ENCODE measurements at places on chromosomes 2 and 18. TPM values are rescaled to one million over a fixed set of nuclear protein-coding genes. Genes with fewer than 3 reads are reported as not detected.

IL1R2 gene
- total RNA-seq = 0.47 TPM

RAPGEF4 gene
- total RNA-seq = 0.69 TPM

SCN3A gene
- total RNA-seq = not detected

UGT1A4 gene
- not detected for total RNA-seq

CTAGE1 gene
- not detected for total RNA-seq

LRRC30 gene
- not detected for total RNA-seq

LRRTM1 gene
- not detected for total RNA-seq

BABAM2 gene
- 32.8 TPM for total RNA-seq

MYCN gene
- not detected for total RNA-seq

KCNJ3 gene
- not detected for total RNA-seq

CROCC2 gene
- total RNA-seq = not detected

DNA sequence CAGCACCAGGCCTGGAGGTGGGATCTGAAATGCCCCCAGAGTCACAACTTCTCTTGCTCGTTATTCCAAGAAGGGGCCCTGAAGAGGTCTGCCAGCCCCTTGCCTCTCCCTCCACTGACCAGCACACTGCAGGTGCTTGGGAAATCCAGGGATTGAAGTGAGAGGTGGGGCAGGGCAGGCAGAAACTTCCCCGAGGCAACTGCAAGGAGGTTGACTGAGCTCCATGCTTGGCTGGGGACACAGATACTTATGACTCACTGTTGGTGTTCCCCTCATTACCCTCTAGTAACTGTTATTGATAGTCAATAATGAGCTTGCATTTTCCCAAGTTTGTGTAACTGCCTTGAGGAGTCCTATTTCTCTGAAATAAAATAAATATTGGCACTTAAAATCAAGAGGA lies 47.5 kb downstream of the MARCO start:
- no peaks in the 10 kb centered on the region for H3K36me3 ChIP-seq
- H3K27ac ChIP-seq = no peak overlapping the region
- no peak overlapping the region for H3K4me3 ChIP-seq
- no peaks in the 10 kb centered on the region for H3K27me3 ChIP-seq
- no peak for DNase-seq

DNA sequence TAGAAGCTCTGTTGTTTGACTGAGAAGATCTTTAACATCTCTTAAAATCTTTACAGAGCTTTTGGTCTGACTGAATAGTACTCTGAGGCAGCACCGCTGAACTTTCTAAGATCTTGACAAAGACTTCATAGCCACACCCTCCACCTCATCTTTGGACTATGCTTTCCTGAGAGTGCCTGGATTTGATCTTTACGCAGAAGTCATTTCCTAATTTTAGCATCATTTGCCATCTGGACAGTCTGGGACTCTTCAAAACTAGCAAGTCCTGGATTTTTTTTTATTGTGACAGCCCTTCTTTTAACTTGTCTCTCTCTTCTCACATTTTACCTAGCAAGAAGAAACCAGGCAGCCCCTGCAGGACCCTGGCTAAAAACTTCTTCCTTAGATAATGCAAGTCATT lies 188.8 kb downstream of the CTIF start:
- H3K4me1 ChIP-seq = no peaks in the 10 kb centered on the region
- H3K4me3 ChIP-seq = no peak overlapping the region
- no peaks in the 10 kb centered on the region for H3K36me3 ChIP-seq
- no peak for DNase-seq
- H3K27me3 ChIP-seq = no peaks in the 10 kb centered on the region

- H3K4me3 ChIP-seq = no peak overlapping the region
- H3K4me1 ChIP-seq = no peaks in the 10 kb centered on the region
- DNase-seq = no peak
- no peak overlapping the region for H3K27ac ChIP-seq
Measured at GRCh38 chr18:54257015-54257414, 12.3 kb upstream of the POLI start.

- no peaks in the 10 kb centered on the region for H3K36me3 ChIP-seq
- H3K27me3 ChIP-seq = no peaks in the 10 kb centered on the region
- no peak overlapping the region for H3K4me3 ChIP-seq
- H3K4me1 ChIP-seq = no peaks in the 10 kb centered on the region
- DNase-seq = no peak
- no peak overlapping the region for H3K27ac ChIP-seq
Measured at GRCh38 chr18:28095041-28095440, 81.9 kb downstream of the CDH2 start.

DNA sequence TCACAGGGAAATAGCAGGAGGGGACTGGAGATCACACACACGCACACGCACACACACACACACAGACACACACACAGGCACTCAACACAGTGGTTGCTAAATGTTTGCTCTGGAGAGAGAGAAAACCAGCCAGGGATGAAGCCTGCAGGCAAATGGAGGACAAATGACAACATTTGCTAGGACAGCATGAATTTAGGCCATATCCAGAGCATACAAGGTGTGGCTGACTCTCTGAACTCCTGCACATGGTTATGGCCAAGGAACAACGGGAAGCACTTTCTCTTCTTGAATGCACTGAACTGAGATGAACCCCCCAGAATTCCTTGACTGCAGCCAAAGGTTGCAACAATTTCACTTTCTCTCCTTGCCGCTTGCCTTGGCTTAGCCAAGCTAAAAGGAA lies 230.0 kb upstream of the RASGRP3 start:
- no peak for DNase-seq
- no peak overlapping the region for H3K27ac ChIP-seq
- H3K4me1 ChIP-seq = no peaks in the 10 kb centered on the region

GRCh38 chr18:53764086-53764485 lies 460.4 kb downstream of the MBD2 start:
- H3K36me3 ChIP-seq = no peaks in the 10 kb centered on the region
- H3K27ac ChIP-seq = no peak overlapping the region
- no peak overlapping the region for H3K4me3 ChIP-seq
- H3K4me1 ChIP-seq = no peaks in the 10 kb centered on the region
- no peaks in the 10 kb centered on the region for H3K27me3 ChIP-seq
- no peak for DNase-seq

DNA sequence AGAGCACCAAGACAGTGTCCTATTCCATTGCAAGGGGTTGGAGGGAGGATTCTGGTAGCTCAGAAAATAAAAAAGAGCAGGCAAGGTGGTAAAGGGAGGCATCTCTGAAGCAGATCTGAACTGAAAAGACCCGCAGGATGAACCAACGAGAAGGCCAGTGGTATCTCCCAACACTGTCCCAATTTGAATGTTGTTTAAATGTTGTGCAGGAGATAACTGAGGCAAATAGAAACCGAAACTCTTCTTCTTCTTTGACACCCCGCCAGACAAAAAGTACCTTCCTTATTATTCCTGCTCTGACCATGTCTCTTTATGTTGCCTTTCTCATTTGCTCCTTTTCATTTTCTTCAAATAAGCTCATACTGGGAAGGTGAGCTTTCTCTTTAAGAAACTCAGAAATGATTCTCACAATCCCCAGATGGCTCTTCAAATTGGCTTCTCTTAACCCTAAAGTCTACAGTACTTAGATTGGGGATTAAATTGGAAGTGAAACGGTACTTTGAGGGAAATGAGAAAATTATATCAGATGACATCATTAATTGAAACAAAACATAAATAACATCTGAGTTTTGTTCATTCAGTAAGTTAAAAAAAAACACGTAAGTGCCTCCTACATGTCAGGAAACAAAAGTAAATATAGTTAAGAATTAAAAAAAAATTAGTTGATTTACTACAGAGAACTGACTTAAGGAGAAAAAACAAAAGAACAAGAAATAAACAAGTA lies 143.6 kb downstream of the WDPCP start:
- H3K27ac ChIP-seq = no peak overlapping the region
- no peak for DNase-seq
- H3K36me3 ChIP-seq = no peaks in the 10 kb centered on the region

DNA sequence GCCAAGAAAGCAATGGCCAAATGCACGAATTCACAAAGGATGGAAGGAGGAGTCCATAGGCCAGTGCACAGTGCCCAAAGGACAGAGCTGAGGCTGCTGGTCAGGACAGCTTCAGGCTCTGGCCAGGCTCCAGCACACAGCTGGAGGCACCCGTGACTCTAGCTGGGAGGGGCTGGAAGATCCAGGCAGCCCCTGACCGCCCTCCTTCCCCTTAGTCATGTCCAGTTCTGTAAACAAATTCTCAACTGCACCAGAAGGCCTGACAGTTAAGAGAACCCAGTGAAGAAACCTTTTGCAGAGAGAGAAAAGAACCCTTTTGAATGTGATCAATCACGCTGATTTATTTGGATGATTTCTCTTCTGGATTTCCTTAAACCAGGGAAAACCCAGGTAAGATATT lies 7.7 kb upstream of the YWHAQ start:
- H3K4me1 ChIP-seq = peaks cover 7% of the 10 kb centered on the region
- H3K4me3 ChIP-seq = no peak overlapping the region
- DNase-seq = no peak
- no peaks in the 10 kb centered on the region for H3K27me3 ChIP-seq

- no peak overlapping the region for H3K27ac ChIP-seq
- no peaks in the 10 kb centered on the region for H3K36me3 ChIP-seq
- no peak for DNase-seq
- H3K4me1 ChIP-seq = no peaks in the 10 kb centered on the region
- H3K4me3 ChIP-seq = no peak overlapping the region
Measured at GRCh38 chr18:58373481-58373880, 255.4 kb downstream of the ALPK2 start.

DNA sequence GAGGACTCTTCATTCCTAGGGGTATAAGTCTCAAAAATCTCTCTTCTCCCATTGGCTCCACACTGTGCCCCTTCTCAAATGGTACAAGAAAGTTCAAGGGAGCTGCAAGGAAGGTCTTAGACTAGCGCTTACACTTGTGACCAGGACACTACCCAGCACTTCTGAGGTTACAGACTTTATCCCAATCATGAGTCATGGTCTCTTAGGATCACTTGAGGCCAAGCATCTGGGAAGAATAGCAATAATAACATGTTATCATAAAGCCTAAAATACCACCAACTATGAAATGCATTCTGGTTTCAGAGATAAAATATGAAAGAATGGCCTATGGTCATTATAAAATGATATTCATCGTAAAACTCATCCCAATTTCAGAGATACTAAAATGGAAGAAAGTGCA lies 309.9 kb upstream of the PKDCC start:
- H3K27ac ChIP-seq = no peak overlapping the region
- no peak overlapping the region for H3K4me3 ChIP-seq
- no peaks in the 10 kb centered on the region for H3K27me3 ChIP-seq
- no peak for DNase-seq
- no peaks in the 10 kb centered on the region for H3K36me3 ChIP-seq
- H3K4me1 ChIP-seq = no peaks in the 10 kb centered on the region

GRCh38 chr2:74682501-74682900 lies 28.5 kb downstream of the SEMA4F start:
- H3K36me3 ChIP-seq = peaks cover 16% of the 10 kb centered on the region
- H3K4me1 ChIP-seq = no peaks in the 10 kb centered on the region
- no peak for DNase-seq
- H3K27ac ChIP-seq = no peak overlapping the region
- no peaks in the 10 kb centered on the region for H3K27me3 ChIP-seq

DNA sequence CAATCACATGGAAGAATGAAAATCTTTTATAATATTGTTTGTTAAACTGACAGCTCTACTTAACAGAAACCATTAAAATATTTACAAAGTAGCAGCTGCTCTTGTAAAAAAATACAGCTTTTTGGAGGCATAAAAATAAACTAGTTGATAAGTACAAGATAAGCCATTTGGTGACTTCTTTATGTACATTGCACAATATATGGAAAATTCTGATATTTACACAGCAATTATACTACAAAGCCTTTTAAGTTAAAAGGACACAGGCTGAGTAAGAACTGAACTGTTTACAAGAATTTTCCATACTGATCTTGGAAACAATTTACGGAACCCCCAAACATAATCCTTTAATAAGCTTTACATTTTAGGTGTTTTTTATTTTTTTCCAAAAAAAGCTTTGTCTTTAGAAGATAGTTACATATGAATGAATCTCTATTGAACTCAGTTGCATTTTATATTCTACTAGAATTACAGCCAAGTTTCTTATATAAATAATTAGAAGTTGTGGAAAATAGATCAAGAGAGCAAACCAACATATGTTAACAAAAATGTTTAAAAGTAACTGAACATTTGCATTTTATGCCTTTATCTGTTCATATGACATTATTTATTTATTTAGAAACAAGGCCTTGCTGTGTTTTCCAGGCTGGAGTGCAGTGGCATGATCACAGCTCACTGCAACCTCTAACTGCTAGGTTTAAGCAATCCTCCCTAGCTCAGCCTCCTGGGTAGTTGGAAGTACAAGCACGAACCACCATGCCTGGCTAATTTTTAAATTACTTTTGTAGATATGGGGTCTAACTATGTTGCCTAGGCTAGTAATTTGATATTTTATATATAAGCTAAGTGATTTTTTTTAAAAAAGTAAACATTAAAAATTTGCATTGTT lies 142.5 kb downstream of the OTX1 start:
- H3K4me1 ChIP-seq = no peaks in the 10 kb centered on the region
- H3K36me3 ChIP-seq = no peaks in the 10 kb centered on the region
- H3K4me3 ChIP-seq = no peak overlapping the region
- H3K27me3 ChIP-seq = no peaks in the 10 kb centered on the region
- H3K27ac ChIP-seq = no peak overlapping the region

DNA sequence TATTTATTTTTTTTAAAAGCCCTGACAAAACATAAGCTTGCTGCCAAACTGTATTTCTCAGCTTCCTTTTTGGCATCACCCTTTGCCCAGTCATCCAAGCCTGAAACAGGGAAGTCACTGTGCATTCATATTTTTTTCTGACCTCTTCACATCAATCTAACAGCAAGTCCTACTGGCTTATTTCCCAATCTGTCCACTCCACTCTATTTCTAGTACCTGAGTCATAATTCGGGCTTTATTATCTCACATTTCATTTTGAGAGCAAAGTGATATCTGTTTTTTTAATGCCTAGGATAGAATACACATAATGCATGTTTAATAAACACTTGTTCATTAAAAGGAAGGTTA lies 5.1 kb downstream of the HNMT start:
- H3K27me3 ChIP-seq = no peaks in the 10 kb centered on the region
- no peaks in the 10 kb centered on the region for H3K36me3 ChIP-seq
- no peak overlapping the region for H3K4me3 ChIP-seq
- DNase-seq = no peak

- no peak overlapping the region for H3K4me3 ChIP-seq
- H3K36me3 ChIP-seq = no peaks in the 10 kb centered on the region
- no peaks in the 10 kb centered on the region for H3K4me1 ChIP-seq
- no peak for DNase-seq
- H3K27me3 ChIP-seq = peaks cover 11% of the 10 kb centered on the region
Measured at GRCh38 chr18:75727456-75727855, 300.0 kb upstream of the SMIM21 start.

GRCh38 chr18:56294484-56295183 lies 343.8 kb downstream of the TXNL1 start:
- H3K36me3 ChIP-seq = no peaks in the 10 kb centered on the region
- H3K27me3 ChIP-seq = no peaks in the 10 kb centered on the region
- no peak overlapping the region for H3K27ac ChIP-seq
- no peaks in the 10 kb centered on the region for H3K4me1 ChIP-seq

All from CD4-positive, alpha-beta T cell (primary cell).